ENCODE measurements at places on chromosomes 4 and X.

- H3K27me3 ChIP-seq: no peaks in the 10 kb centered on the region
- no peak overlapping the region for H3K27ac ChIP-seq
- no peaks in the 10 kb centered on the region for H3K36me3 ChIP-seq
- no peak overlapping the region for H3K4me3 ChIP-seq
Observed at GRCh38 chrX:123424546-123424945, 240.5 kb downstream of the GRIA3 start.

DNA sequence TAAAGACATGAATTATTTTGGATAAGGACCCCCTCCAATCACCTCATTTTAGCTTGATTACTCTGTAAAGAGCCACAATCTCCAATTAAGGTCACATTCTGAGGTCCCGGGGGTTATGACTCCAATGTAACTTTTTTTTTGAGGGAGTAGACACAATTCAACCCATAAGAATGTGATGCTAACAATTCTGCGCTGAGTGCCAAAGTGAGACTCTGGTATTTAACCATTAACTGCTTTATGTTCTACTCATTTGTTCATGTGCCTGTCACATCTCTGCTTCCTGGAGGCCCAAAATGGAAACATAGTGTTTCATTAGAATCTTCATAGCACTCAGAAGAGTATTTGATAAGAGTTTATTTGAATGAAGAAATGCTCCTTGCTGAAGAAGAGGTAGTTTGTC is 234.8 kb downstream of the CPE start:
- DNase-seq: no peak
- H3K4me1 ChIP-seq: no peaks in the 10 kb centered on the region
- H3K27me3 ChIP-seq: no peaks in the 10 kb centered on the region

DNA sequence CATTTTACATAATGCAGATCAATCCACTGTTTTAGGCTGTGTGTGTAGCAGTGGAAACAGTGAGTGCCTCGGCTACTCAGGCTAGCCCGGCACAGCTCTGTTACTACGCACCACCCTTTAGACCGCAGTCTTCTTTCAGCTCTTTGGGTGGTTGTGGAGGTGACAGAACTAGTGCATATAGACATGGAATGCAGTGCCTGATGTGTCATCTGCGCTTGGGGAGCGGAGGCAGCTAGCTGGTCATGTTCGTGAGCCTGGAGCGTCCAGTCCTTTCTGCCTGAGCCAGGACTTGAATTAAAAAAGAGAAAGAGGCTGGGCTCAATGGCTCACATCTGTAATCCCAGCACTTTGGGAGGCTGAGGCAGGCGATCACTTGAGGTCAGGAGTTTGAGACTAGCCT is 4.8 kb downstream of the TBC1D14 start:
- no peaks in the 10 kb centered on the region for H3K27me3 ChIP-seq
- peaks cover 29% of the 10 kb centered on the region for H3K4me1 ChIP-seq
- H3K36me3 ChIP-seq: no peaks in the 10 kb centered on the region
- no peak overlapping the region for H3K4me3 ChIP-seq

- no peaks in the 10 kb centered on the region for H3K27me3 ChIP-seq
- no peak overlapping the region for H3K4me3 ChIP-seq
- no peaks in the 10 kb centered on the region for H3K4me1 ChIP-seq
- H3K36me3 ChIP-seq: no peaks in the 10 kb centered on the region
- DNase-seq: no peak
Observed at GRCh38 chrX:69968950-69969349, 80.8 kb downstream of the AWAT2 start.

DNA sequence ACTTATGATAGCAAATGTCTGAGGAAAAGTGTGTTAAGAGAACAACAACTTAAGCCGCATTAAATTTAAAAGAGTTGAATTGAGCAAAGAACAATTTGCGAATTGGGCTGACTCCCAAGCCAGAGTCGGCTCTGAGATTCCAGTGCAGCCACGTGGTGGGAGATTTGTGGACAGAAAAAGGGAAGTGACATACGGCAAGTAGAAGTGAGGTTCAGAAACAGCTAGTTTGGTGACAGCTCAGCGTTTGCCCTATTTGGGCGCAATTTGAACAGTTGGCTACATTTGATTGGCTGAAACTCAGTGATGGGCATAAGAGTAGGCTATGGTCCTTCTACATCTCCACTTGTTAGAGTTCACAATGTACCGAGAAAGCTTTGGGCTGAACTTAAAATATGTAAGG is 124.0 kb downstream of the PRKX start:
- H3K4me1 ChIP-seq: no peaks in the 10 kb centered on the region
- no peaks in the 10 kb centered on the region for H3K36me3 ChIP-seq
- DNase-seq: no peak
- no peak overlapping the region for H3K4me3 ChIP-seq
